ENCODE measurements at places on chromosomes 7 and 10. TPM values are rescaled to one million over a fixed set of nuclear protein-coding genes. Genes with fewer than 3 reads are reported as not detected.

The MCU gene
- total RNA-seq = 14.7 TPM

The MLXIPL gene
- total RNA-seq = 0.05 TPM

The SPDYE9 gene
- total RNA-seq = not detected

The NRP1 gene
- total RNA-seq = 15.8 TPM

- DNase-seq = no peak
Measured at GRCh38 chr10:13767676-13768178, 181.0 kb downstream of the PRPF18 start.

GRCh38 chr10:127458829-127459228 lies 90.3 kb upstream of the NPS start:
- DNase-seq = no peak

DNA sequence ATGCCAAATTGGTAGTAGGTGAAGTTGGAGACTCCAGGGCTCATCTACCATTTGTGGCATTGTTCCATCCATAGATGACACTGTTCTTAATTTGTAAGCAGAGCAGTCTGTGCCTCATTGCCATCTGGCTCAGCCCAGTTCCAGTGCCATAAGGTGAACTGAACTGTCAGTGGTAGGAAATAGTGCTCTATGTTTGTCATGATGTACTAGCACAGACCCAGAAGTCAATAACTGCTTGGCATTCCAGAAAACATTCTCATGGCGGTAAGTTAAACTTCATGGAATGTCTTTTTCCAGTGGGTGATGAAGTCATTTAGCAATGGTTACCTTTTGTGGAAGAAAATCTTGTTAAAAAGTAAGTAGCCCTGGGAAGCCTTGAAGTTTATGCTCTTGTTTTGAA lies 302.7 kb downstream of the SUGCT start:
- DNase-seq = no peak

DNA sequence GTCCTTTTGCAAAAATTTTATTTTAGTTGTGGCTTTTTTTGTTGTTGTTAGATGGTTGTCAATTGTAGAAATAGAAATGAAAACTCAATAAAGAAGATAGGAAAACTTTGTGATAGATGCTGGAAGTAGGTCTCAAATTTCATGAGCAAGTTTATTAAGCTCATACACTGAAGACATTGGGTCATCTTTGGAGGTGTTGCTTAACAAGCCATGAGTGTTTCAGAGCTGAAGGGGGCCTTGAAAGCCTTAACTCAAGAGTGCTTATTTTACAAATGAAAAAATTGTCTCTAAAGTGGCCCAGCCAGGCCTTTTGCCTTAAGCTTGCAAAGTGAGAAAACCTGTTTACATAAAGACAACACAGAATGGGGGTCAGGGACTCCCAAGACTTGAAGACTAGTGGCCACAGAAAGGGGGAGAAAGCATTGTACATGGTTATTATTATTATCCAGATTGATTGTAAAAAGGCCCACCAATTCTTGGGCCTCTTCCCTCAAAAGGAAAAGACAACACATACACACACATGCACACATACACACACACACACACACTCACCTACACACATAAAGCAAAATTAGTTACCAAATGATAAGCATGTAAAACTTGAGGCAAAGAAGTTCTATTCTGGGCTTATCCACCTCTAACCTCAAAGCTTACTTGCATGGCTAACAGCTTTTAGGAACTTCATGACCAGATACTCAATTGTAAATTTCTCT lies 49.7 kb upstream of the GLCCI1 start:
- DNase-seq = no peak

- no peak for DNase-seq
Measured at GRCh38 chr10:100731407-100732240, 13.8 kb upstream of the PAX2 start.
